AG08395 (cell line): ENCODE measurements at places on chromosomes 3 and 15.

- DNase-seq: no peak
These were observed 867 bp upstream of the DCAF1 start for GRCh38 chr3:51500632-51501131.

GRCh38 chr3:63886858-63887257 is 23.2 kb downstream of the ATXN7 start:
- no peak for DNase-seq

GRCh38 chr3:40871394-40871793 is 327.9 kb upstream of the CTNNB1 start:
- no peak for DNase-seq

DNA sequence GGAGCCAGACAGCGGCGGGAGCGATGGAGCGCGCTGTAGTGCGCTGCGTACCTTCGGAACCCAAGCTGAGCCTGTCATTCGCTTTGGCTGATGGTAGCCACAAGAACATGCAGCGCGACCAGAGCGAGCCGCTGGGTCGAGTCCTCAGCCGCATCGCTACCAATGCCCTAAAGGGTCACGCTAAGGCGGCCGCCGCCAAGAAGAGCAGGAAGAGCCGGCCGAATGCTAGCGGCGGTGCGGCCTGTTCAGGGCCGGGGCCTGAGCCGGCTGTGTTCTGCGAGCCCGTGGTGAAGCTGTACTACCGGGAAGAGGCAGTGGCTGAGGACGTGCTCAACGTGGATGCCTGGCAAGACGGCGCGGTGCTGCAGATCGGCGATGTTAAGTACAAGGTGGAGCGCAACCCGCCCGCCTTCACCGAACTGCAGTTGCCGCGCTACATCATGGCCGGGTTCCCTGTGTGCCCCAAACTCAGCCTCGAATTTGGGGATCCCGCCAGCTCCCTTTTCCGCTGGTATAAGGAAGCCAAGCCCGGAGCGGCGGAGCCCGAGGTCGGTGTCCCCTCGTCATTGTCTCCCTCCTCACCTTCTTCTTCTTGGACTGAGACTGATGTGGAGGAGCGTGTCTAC is 498 bp downstream of the PDE12 start:
- DNase-seq: peak; percentile 20

DNA sequence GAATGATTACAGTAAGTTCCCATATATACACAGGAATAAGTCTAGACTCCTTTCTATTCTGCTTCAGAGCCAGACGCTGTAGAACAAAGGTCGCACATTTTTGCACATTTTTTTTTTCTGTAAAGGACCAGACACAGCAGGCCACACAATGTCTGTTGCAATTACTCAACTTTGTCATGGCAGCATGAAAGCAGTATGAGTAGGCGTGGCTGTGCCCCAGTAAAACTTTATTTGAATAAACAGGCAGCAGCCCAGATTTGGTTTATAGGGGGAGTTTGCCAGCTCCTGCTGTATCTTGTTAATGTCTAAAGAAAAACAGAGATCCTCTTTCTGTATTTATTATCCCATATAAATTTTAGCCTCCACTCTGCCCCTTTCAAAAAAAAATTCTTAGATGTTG is 708.3 kb downstream of the FHIT start:
- no peak for DNase-seq

- DNase-seq: no peak
These were observed 62.7 kb downstream of the TFDP2 start for GRCh38 chr3:142086581-142087090.
